ENCODE measurements at places on chromosomes 7 and 10.

DNA sequence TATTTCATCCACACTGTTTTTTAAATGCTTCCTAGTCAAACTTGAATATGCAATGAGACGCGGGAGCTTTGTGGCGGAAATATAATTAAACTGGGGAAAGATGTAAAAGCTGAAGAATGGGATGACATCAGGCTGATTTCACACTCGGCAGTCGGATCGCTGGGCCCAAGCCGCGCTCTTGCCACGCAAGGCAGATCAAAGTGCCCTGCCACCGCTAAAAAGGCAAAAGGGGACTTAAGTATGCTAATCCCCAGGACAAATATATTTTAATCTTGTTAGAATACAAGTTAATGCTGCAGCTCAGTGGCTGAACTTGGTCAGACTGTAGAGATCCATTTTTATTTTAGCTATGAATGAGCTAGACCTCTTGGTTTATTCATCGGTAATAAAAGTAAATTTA, 13.8 kb downstream of the EN2 start:
- ATAC-seq = no peak

DNA sequence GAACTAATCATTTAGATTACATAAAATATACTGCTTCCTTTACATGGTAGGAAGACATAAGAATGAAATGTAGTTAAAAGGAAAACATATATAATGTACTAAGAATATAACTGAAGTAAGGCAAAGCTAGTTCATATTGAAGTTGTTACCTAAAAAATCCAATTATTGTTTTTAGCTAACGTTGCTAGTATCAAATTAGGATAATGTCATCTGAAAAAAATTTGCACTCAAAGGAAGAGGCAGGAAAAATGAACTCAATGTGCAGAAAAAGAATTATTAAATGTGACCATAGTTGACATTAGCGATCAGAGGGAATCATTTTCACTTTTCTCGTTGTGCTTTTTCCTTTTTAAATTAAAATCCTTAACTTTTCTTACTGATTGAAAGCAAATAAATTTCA, 1.6 kb upstream of the BET1 start:
- ATAC-seq = no peak

DNA sequence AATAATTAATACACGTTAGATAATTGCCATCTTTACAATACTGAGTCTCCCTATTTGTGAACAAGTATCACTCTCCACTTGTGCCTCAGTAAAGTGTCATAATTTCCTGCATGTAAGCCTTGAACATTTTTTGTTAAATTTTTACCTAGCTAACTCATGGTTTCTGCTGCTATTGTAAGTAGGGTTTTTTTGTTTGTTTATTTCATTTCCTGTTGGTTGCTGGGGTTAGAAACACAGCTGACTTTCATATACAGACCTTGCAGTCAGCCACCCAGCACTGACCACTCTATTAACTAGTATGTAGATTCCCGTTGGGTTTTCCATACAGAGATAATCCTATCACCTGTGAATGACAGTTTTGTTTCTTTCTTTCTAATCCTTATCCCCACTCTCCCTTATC, 133.3 kb downstream of the MPP7 start:
- no peak for ATAC-seq

DNA sequence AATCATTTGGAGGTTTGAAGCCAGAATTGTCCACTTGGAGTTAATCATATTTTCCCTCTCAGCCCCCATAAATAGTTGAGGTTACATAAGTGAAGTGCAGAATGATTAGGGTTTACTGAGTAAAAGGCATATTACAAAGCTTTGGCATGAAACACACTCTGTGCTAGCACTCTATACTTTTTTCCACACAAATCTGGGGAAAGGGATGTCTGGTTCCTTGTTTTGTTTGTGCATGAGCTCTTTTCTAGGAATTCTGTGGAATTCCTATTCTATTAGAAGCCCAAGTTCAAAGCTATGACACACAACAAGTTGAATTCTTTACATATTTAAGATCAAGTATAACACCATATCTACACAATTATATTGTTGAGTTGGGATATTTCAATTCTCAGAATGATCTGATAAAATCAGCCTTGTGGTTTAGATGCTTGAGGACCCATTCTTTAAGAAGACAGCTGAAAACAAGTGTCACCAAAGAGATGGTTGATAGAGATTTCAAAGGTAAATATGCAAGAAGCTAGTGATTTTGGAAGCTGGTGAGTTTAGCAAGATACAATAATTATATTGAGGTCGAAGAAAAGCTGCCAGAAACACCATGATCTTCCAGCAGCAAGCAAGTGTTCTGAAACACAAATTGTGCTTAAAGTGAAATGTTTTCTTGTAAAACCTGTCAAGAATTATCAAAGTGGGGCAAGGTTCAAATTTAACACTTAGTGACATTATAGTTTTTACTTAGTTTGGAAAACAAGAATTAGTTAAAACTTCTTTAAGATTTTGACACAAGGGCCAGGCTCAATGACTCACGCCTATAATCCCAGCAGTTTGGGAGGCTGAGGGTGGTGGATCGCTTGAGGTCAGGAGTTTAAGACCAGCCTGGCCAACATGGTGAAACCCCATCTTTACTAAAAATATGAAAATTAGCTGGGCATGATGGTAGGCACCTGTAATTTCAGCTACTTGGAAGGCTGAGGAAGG, 122.6 kb downstream of the INHBA start:
- ATAC-seq = no peak

DNA sequence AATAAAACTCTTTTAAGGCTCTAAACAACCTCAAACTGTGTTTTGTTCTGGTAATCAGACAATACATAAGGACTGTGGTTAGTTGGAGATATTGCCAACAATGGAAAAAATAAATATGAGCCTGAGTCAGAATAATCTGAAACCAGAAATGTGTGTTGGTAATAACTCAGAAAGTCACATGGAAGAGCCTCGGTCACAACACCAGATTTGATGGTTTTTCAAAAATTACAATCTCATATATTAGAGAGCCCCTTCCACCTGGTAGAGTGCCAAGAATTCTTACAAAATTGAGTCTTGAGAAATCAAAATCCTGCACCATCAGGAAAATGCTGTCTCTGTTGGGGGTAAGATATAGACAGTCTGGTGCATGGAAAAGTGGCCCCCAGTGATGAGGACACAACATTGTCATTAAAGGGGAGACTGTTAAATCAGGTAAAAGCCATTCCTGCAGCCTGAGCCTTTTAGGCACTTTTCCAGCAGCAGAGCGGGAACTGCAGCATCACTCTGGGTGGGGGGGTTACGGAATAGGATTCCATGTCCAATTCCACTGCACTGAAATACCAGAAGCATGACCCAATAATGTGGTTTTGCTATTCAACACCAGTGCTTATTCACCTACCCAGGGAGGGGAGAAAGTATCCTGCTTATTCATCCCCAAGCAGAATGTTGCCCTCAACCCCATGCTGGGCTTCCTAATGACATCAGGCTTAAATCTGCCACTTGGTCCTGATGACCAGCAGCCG, 9.5 kb upstream of the ADAM12 start:
- ATAC-seq = no peak

DNA sequence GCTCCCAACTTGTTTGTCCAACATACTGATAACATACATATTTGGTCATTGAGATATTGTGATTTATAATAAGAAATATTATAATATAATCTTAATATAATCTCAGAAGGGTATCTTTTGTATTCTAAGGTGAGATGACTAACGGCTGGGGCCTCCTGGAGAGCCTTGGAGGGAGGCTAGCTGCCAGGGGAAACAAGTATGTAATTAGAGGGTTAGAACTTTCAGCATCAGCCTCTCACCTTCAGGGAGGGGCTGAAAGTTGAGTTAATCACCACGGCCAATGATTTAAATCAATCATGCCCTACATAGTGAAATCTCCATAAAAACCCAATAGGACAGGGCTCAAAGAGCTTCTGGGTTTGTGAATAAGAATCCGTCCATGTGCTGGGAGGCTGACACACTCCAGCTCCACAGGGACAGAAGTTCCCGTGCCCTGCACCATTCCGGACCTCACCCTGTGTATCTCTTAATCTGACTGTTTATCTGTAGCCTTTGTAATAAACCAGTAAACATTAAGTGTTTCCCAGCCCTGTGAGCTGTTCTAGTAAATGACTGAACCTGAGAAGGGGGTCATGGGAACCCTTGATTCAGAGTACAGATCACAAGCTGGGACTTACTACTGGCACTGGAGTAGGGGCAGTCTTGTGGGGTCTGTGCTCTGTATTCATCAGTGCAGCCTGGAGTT, 86.3 kb upstream of the STEAP1B start:
- no peak for ATAC-seq

- no peak for ATAC-seq
Measured at GRCh38 chr7:81370822-81371221, 399.0 kb downstream of the HGF start.

DNA sequence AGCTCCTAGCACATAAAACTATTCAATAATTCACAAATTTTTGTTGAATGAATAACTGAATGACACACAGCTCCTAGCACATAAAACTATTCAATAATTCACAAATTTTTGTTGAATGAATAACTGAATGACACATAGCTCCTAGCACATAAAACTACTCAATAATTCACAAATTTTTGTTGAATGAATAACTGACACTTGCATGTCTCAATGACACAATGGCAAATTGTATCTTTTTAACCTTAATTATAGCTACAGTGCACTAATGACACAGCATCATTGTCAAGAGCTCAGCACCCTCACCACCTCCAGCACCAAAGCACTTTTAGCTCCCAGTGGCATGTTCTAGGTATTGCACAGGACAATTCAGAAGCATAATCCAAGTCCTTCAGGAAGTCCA, 131.6 kb downstream of the PDE1C start:
- ATAC-seq = no peak

DNA sequence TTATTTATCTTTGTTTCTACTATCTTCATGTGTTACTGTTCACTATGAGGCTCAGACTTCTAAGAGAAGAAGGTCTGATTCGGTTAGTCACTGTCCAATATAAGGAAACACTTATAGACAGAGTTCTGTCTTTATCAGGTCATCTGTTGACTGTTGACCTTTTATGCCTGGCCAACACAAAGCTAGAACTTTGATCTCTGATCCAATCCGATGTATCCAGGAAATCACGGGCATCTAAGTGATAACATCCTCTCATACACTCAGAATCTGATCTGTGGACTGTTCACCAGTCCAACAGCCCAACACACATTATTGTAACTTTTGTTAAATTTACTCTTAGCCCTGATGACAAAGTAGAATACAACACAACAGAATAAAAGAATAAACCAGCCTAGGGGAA, 114.6 kb downstream of the SRI start:
- no peak for ATAC-seq

- no peak for ATAC-seq
Measured at GRCh38 chr7:134778941-134779740, at the start of gene CALD1. Gene CALD1, plus strand, starts transcription at chr7:134779634. Its CDS starts 88,100 bp downstream, at chr7:134867734.

DNA sequence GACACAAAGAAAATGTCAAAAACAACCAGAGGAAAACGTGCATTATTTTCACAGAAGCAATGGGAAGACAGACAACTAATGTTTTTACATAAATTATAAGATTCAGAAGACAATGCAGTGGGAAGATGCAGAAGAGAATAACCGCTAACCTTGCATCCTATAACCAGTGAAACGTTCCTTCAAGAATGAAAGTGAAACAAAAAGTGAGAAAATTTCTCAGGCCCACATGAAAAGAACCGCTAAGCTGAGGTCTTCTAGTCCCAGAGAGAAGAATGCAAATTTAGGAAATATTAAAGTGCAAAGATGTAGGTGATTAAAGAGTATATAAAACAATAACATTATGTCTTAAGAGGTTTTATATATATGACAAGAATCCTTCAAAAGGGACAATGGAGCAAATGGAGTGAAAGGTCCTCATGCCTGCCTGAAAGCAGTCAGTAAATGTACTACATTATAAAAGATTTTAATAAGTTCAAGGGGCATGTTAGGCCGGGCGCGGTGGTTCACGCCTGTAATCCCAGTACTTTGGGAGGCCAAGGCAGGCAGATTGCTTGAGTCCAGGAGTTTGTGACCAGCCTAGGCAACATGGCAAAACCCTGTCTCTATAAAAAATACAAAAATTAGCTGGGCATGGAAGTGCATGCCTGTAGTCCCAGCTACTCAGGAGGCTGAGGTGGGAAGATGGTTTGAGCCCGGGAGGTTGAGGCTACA, 43.1 kb upstream of the DDC start:
- ATAC-seq = no peak

DNA sequence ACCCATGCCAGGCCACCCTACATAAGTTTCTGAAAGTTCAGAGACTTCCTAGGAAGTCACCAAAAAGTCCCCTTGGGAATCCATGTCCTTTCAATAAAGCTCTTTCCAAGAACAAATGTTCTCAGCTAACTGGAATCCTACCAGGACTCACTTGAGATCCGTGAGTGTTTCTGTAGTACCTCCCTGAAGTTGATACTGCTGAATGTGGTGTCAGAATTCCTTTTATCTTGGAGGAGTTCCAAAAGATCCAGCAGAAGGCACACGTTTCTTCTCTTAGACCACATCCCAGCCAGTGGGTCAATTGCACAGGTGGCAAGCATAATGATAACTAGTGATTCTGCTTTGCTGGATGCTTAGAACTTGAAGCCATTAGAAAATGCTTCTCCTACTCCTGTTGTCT, 689.7 kb upstream of the IGFBP3 start:
- no peak for ATAC-seq

DNA sequence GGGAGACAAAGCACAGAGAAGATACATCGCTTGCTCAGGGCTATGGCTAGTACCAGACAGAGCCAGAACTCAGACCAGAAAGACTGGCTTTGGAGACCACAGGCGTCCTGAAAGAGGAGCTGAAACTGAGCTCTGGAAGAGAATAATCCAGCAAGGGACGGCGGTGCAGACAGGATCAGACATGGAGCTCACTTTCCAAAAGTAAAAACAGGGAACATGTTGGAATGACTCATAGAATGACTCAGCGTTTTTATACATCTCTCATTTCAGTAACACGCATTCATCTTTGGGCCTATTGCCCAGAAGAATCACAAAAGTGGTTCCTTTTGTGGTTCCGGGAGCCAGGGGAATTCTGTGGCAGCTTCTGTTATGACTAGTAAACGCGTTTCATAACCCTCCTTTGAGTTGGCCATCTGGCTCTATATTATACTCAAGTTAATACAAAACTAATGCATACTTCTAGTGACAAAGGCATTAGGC, 37.2 kb downstream of the PLEKHS1 start:
- peak; percentile 58 for ATAC-seq

GRCh38 chr7:114910787-114911186, 11.1 kb upstream of the MDFIC start:
- no peak for ATAC-seq

GRCh38 chr10:79206300-79207095, 137.7 kb downstream of the ZMIZ1 start:
- ATAC-seq = no peak

GRCh38 chr7:42274053-42274452, 37.0 kb upstream of the GLI3 start:
- ATAC-seq = no peak

- ATAC-seq = peak; percentile 70
Measured at GRCh38 chr10:28241741-28242399, 61.0 kb downstream of the MPP7 start.
